ENCODE measurements at places on chromosomes 12 and 14. TPM values are rescaled to one million over a fixed set of nuclear protein-coding genes. Genes with fewer than 3 reads are reported as not detected.

Gene RNASE1
- total RNA-seq = 129 TPM

Gene GCH1
- total RNA-seq = 3.9 TPM

Gene GLIPR1L1
- total RNA-seq = not detected

Gene NYNRIN
- total RNA-seq = 43.4 TPM

Data from uterus (tissue), 4 donors.